Activated T-cell treated with anti-CD3 and anti-CD28 coated beads for 48 hours (primary cell): ENCODE measurements at places on chromosomes 1 and 21.

DNA sequence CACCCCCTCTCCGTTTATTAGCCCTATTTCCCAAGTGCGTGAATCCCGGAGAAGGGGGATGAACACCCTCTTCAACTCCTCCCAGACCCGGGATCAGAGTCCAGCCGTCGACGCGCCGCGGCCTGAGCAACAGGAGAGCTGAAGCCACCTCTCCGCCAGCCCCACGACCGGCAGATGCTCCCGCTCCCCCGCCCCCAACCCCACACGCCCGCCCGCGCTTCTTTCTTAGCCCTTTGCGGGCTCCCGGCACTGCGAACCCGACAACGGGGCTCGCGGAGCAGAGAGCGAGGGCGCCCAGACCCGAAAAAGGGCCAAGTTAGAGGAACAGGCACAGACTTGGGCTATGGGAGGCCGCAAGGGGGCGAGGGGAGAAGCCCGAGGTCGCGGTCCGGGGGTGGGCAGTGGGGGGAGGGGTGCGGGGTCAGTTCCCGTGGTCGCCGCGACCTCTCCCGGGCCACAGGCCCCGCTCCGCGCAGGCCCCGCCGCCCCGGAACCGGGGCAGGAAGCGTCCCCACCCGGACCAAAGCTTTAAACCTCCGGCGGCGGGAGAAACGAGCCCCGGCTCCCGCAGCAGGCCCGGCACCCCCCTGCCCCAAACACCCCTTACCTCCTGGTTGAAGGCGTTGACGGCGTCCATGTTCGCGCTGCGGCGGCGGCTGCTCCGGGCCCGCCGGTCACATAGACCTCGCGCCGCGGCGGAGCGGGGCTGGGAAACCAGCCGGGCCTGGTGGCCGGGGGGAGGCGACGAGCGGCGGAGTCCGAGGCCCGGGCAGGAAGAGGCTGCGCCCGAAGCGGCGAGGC lies 662 bp downstream of the SCAF4 start:
- peak; percentile 41 for DNase-seq

DNA sequence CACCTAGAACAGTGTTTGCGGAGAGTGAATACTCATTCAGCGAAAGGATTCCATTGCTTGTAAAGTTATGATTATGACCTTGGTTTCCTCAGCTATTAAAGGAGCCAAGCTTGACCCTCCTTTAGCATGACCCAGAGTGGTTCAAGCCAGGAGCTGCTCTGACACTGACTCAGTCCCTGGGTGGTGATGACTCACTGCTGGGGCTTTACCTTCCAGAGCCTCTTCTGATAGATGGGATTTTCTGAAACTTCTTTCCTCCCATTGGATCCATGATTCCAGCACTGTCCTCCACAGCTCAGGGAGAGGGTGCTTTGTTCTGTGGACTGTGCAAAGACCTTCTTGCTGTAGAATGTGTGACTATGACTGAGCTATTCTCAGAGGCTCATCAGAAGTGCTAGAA lies 77.4 kb downstream of the S1PR1 start:
- no peak for DNase-seq

DNA sequence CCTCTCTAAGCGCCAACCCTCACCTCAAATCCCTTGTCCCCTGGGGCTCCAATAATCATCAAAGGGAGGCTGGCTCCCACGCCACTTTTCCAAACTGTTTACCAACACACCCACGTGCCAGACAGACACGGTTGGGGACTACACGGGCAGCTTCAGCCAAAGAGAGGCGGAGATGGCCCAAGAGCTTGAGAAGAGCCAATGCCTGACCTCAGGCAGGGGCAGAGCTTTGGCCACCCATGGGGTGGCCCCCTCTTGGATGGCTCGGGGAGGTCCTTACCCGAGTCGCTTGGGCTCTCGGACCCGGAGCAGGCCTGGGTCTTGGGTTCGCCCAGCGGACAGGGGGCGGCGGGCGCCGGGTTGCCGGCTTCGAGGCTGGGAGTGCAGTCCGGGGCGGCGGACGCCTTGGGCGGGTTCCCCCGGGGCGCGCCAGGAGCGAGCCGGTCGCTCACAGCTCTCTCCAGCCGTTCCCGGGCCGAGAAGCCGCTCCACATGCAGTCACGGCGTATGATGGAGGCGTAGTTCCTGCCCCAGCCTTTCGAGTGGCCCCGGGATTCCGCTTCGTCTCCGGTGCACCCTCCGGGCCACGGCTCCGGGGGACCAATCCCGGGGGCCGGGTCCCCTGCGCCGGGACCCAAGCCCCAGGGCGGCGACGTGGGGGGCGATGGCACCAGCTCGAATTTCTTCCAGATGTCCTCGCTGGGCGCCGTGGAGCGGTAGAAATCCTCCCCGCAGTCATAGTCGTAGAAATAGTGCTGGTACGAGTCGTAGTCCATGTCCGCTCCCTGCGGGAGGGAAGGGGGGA lies 854 bp downstream of the MYCL start:
- DNase-seq, result no peak

DNA sequence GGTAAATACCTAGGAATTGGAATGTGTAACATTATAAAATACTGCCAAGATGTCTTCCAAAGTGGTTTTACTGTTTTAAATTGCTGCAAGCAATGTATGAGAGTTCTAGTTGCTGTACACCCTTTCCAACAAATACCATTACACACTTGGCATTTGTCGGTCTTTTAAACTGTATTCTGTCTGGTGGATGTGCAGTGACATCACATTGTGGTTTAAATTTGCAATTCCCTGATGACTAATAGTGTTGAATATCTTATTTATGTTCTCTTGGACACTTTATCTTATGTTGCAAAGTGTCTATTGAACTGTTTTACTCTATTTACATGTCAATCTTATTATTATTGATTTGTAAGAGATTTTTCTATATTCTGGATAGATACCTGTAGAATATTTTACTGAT lies 561.2 kb upstream of the B3GALT2 start:
- DNase-seq, result no peak

GRCh38 chr1:197911111-197911856 lies 5.9 kb upstream of the LHX9 start:
- no peak for DNase-seq

DNA sequence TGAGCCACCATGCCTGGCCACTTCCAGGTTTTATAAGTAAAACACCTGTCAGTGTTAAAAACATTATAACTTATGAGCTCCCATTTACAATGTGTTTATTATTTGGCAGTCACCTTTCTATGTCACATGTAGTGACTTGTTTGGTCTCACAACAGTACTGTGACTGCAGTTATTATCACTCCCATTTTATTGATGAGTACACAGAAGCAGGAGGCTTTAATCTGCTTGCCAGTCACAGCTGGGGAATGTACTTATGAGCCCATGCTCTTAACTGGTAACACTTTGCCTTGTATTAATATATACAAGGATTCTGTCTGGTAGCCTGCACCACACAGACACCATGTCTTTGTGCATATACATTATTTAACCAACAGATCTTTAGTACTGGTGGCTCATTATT lies 31.1 kb upstream of the BACH1 start:
- no peak for DNase-seq

DNA sequence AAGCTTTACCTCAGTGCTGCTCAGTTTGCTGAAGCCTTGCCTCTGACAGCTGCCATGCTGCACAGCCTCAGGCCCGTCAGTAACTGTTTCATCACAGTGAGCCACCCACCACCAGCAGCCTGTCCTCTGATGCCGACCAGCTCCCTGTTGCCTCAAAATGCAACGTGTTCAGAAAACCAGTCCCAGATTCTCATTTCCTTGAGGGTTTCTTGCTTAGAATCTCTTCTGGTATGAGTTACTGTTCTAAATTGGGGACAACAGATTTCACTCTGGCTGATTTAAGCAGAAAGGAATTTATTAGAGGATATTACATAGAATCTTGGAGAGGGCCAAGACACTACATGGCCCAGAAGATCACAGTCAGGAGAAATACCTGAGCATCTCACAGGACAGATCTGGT lies 11.0 kb downstream of the UBL4B start:
- DNase-seq, result no peak

DNA sequence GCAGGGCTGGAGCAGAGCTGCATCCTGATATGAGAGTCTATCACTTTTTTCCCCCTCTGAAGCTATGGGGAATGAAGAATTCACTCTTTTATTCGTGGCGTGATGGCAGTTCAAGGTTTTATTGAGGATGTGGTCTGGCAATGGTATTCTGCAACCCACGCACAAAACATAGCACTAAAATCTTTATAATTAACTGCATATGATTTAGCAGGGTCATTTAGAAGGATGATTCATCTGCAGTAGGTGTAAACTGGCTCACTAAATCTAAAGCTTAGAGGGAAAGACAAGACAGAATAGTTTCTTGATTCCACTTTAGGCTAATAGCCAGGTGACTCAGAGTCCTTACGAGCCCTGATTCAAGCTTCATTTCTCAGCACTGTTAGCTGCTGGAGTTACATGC lies 25.0 kb upstream of the CHRM3 start:
- no peak for DNase-seq

GRCh38 chr21:37166733-37167132 lies 93.7 kb downstream of the TTC3 start:
- DNase-seq, result no peak

DNA sequence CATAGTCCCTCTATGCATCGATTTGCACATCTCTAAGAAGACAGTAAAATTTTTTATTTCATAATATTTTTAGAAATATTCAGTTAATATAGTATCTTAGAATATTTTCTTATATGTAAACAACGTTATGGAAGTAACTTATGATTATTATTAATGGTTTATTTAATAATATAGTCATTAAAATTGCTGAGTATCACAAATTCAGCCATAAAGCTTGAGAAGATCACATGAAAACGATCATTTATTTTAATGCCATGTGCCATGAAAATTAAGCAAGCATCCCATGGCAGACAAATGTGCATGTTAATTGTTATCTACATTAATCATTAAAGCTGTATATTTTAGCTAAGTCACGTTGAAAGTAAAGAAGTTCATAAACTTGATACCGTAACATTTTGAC lies 907.1 kb downstream of the KCNT2 start:
- no peak for DNase-seq

- no peak for DNase-seq
Observed at GRCh38 chr1:163863731-163864130, 542.0 kb downstream of the NUF2 start.

GRCh38 chr1:200909757-200910239 lies 15.1 kb downstream of the INAVA start:
- no peak for DNase-seq
